Activated T-helper 2 cell treated with anti-CD3 and anti-CD28 coated beads, Interferon-gamma antibody, Interleukin-2, Interleukin-4, amounts not matched to agents 10 μg/mL and 5 μg/mL and 100 μg/mL, durations not matched to agents 14 hours and 24 hours and 36 hours (primary cell): ENCODE measurements at places on chromosomes 6 and 20. TPM values are rescaled to one million over a fixed set of nuclear protein-coding genes. Genes with fewer than 3 reads are reported as not detected.

DNA sequence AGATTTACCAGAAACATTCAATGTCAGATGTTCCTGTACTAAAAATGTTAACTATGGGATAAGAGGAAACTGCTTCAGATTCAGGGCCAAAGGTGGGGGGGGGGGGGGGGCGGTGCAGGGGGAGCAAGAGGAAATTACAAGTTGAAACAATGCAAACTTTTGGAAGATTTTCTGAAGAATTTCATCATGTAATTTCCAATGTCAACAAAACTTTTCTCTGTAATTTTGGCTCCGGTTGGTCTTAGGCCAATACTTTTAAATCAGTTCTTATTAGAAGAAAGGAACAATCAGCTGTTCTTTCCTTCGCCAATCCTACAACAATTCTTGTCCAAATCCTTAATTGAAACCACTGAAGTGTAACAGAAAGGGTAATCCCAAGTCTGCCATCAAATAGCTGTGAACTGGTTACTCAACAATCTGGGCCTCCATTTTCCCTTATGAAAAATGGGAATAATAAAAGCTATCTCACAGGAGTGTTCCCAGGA is 13.1 kb downstream of the UQCC1 start:
- no peak for DNase-seq

The RAMACL gene
- 0.32 TPM in 1 of 2 replicates, not detected in the other for total RNA-seq

DNA sequence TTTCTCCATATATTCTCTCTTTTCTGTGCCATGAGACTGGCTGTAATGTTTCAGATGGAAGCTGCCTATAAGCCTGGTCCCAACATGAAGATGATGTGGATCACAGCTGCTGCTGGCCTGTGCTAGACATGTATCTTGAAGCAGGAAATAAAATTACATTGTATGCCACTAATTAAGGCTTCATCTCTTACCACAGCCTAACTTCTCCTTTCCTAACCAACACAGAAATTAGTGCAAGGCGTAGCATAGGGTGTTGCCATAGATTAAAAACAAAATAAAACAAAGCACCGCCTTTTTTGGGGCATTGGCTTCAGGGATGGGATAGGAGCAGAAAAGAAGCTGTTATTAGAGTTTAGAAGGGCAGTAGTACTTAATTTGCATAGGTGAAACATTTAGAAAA is 4.7 kb upstream of the SLC17A4 start:
- no peak for DNase-seq

The MAP7 gene
- total RNA-seq: 0.94 and 1.2 TPM in 2 replicates

- no peak for DNase-seq
Observed at GRCh38 chr20:8801686-8802085, 267.2 kb upstream of the PLCB4 start.

The PPP1R16B gene
- total RNA-seq: 109 and 111 TPM in 2 replicates

The SLC22A1 gene
- 1.2 and 1.4 TPM in 2 replicates for total RNA-seq

DNA sequence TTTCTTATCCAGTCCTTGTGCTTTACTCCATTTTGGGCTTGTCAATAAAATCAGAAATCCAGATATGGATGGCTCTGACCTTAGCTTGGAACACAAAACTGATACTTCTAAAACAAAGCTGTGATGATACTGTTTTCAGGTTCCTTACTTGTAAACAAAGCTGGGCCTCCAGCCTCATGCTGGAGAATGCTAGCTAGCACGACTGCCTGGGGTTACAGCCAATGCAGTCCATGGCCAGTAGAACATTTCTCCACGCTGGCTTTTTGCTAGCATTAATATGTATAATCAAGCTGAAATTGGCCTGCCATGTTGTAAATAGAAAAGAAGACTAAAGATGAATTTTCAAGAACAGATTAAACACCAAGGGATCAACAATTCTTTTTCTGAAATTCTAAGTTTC is 63.9 kb downstream of the MTHFD1L start:
- no peak for DNase-seq

DNA sequence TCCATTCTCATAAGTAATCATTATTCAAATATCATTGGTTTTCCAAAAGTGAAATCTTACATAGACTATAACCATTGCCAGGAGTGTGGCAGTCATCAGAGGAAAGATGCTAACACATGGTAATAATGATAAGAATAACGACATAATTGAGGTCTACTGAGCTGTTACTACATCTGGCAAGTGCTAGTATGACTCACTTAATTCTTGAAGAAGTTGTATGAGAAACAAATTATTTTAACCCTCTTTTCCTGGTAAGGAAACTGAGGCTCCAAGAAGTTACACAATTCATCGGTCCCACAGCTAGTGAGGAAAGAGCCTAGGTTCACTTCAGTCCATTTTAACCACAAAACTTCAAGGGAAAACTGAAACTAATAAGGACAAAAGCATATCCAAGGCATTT is 335.6 kb upstream of the BTBD3 start:
- DNase-seq: no peak

GRCh38 chr6:100456141-100456907 is 8.4 kb downstream of the SIM1 start:
- DNase-seq: no peak

- no peak for DNase-seq
Observed at GRCh38 chr20:35283441-35284266, 918 bp downstream of the EIF6 start.

DNA sequence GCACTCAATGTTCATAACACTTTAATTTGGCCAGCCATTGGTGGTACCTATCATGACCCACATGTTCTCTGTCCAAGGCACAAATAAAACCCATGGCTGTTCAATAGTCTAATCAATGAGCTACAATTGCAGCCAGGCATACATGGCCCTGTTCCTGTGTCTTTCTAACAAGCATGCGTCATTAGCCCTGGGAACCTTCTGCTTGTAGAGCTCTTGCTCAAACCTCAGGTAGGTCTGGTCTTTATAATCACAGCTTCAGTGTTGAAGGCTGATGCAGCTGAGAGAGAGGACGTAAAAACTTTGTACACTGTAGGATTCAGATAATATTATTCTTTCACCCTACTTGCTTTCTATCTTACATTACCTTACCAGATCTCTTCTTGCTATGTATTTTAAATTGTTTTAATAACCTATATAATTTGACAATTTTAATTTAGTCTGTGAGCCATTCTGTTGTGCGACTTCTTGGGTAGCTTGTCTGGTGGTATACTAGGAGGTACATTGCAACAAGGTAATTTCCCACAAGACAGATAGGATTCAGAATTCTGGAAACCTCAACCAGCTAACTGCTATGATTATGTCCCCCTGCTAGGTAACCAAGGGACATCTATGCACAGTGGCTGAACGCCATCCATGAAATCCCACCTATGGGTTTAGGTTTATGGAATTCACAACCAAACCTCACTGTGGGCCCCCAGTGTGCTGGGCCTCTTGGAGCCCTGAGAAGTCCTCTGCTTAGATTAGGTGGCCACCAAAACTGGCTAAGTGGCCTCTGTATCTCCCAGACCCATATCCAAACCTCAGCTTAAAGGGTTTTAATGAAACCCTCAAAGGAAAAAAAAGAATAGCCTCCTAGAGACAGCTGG is 55.4 kb upstream of the RIPOR2 start:
- DNase-seq: no peak

- DNase-seq: no peak
Observed at GRCh38 chr6:34564181-34564580, 8.1 kb upstream of the SPDEF start.

GRCh38 chr20:57199656-57200405 is 66.6 kb downstream of the BMP7 start:
- DNase-seq: no peak

DNA sequence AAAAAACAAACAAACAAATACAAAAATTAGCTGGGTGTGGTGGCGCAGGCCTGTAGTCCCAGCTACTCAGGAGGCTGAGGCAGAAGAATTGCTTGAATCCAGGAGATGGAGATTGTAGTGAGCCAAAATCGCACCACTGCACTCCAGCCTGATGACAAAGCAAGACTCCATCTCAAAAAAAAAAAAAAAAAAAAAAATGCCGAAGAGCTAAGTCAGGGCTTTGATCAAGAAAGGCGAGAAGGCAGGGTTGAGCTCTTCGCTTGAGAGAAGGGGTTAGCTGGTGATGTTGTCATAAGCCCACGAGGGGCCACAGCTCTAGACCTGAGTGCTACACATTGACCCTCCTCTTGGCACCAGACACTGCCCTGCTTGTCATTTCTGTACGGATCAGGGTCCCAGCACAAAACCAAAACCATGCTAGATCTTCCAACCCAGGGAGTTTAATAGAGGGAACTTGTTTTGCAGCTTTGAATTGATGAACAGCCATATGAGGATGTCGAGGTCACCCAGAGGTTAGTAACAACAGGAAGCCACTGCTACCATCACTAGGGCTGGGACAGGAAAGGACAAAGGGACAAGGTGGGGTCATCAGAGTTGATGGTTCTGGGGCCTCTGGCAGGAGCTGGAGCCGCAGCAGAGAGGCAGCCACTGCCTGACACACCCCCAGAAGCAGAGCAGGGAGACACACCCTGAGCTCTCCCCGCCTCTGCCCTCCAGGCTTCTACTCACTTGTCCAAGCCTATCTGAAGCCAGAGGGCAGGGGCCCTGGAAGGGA is 122.7 kb downstream of the SNX5 start:
- DNase-seq: no peak

DNA sequence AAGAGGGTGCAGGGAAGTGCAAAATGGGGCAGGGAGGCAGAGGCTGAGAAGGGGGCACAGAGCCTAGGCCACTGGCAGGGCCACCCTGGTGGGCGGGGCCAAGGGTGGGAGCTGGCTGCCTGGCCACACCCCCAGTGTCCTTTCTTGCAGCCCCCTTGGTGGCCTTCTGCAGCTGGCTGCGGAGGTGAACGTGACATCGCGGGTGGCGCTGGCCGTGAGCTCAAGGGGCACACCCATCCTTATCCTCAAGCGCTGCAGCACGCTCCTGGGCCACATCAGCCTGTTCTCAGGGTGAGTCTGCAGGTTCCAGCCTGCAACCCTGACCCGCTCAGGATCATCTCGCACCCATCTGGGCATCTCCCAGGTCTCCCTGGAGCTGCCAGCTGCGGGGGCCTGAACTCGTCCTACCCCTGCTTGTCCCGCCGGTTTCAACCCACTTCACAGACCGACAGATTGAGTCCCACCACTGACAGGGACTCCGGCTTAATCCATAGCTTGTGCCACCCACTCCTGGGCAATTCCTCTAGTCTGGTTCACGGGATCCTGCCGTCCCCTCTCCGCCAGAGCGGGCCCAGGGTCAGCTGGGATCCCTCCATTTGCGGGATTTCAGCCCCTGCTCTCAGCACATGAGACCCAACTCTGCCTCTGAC is 6.2 kb downstream of the BPIFB3 start:
- no peak for DNase-seq

DNA sequence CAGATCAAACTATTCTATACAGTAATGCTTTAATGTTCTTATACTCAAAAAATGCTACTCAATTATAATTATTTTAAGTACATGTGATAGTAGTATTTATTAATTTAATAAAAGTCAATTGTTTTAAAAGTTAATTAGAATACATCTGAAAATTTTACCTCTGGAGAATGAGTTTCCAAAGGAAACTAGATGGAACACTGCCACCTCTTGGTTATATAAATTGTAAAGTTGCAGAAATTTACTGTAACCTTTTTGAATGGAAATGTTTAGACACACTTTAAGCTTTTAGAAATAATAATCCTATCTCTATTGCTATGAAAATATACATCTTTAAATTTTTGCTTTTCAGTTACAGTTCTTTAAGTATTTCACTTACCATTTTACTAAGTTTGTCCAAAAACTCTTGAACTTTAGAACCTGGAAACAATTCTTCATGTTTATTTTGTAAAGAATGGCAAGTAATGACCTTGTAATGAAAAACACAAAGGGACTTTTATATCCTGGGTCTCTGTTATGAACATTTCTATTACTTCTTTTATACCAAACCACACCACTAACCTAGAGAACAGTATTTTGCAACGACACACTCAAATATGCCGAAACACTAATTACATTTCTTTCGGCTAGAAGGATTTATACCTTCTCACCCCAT is 10.9 kb upstream of the BMP5 start:
- DNase-seq: no peak

GRCh38 chr6:44789806-44790205 is 402.3 kb downstream of the CDC5L start:
- DNase-seq: no peak

The ALDH8A1 gene
- 1.1 and 1.2 TPM in 2 replicates for total RNA-seq

The MAFB gene
- 0.83 and 1.1 TPM in 2 replicates for total RNA-seq

The CFAP206 gene
- total RNA-seq: not detected in 2 replicates

DNA sequence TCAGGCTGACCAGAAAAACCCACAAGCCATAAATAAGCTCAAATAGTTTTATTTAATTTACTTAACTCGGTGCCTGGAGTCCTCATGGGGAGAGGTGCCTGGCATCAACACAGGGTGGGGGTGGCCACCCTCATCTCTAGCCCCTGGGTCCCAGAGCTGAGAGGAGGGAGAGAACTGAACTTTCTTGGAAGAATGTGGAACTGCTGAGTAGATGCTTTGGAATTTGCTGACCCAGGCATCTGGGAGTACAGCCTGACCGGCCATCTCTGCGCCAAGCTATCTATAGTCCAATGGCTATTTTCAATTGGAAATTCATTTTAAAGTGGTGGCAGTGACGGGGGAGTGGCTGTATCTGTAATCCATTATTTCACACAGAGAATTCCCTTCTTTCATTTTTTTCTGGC is 104.8 kb downstream of the CDH26 start:
- no peak for DNase-seq

- DNase-seq: no peak
Observed at GRCh38 chr6:157967020-157967419, 14.6 kb upstream of the SYNJ2 start.

The FERMT1 gene
- 0.84 and 1.5 TPM in 2 replicates for total RNA-seq

GRCh38 chr6:124522335-124522734 is 439.9 kb upstream of the RNF217 start:
- DNase-seq: no peak

The KIAA0408 gene
- total RNA-seq: 18.5 and 19.6 TPM in 2 replicates

The SLC2A10 gene
- total RNA-seq: not detected in 2 replicates

- DNase-seq: no peak
Observed at GRCh38 chr6:30074331-30075093, 1.1 kb downstream of the RNF39 start.

DNA sequence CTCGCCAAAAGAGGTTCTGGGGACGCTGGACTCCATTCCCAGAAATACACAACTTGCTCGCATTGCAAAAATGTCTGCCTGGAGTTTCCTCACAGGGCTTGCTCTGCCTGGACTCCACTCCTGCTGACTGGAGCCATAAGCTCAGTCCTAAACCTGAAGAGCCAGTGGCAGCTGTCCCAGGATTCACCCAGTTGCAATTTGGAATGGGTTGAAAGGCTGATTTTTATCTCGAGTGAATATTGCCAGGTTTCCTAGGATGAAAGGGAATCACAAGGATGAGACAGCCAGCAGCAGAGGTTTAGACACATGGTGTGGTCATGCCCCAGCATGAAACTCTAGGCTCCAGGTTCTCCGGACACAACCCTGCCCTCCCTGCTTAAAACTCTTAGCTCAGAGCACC is 223.3 kb downstream of the BMP7 start:
- no peak for DNase-seq
